ENCODE measurements at places on chromosomes 1 and 21.

DNA sequence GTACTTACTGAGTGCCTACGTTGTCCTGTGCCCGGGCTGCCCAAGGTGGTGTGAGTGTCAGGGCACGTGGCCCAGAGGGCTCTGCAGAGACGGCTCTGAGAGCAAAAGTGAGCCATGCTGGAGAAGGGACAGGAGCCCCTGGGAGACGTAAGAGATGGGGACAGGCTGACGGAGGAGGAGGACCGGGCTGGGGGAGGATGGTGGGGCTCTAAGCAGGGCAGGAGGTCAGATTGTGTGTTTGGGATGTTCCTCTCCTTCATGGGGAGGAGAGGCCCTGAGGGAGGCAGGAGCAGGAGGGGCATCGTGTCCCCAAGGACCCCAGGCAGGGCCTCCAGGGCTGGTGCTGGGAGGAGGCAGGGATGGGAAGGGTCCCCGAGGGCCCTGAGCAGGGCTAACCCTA lies 158.9 kb downstream of the PCBP3 start:
- no peak for DNase-seq

- no peak for DNase-seq
Measured at GRCh38 chr1:35580949-35581388, 7.9 kb downstream of the TFAP2E start.

DNA sequence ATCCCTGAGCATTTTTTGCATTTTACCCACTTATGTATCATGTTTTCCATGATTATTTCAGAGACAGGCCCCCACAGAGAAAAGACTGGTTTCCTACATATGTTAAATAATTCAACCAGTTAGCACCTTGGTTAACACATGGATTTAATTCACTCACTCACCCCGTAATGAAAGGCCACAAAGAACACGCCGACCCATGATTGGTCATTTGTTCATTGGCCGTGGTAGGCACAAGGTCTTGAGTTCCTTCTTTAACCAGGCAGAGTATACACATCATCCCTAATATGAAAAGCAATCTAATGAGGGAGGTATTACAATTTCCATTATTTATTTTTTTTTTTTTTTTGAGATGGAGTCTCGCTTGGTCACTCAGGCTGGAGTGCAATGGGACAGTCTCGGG lies 50.6 kb downstream of the RPS6KA1 start:
- no peak for DNase-seq

- DNase-seq, result no peak
Measured at GRCh38 chr1:26021647-26022403, at the start of gene EXTL1. Gene EXTL1 (plus strand): TSS chr1:26021775. CDS start chr1:26022647, 872 bp downstream.

DNA sequence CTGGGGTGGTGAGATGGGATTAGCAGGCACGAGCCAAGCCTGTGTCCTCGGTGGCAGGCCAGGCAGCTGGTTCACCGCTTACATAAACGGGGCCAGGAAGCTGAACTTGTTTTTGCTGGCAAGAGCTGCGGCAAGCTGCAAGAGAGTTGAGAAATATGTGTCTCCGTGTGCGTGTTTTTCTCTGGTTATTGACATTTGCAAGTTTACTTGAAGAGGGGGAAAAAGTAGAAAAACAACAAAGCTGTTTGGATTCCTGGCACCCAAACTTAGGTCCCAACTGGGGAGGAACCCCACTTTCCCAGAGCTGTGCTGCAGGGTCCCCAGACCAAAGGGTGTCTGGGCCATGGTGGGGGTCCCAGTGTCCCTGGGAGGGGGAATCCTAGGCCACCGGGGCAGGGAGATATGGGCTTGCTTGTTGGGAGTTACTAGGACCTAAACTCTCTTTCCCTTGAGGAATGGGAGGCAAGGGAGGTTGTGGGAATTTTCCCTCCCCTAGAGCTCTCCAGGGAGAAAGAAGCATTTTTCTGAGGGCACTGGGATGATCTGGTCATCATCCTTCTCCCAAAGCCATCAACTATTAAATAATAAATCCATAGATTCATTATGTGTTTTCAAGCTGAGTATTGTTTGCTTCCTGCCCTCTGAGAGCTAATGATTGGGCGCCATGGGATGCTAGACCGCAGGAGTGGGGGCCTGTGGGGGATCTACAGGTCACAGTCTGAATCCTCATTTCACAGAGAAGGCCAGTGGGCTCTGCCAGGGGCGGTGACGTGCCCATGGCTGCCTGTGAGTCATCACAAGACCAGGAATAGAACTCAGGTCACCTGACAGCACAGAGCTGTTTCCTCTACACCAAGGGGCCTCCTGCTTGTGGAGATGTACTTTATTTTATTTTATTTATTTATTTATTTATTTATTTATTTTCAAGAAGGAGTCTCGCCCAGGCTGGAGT lies 14.8 kb downstream of the IL6R start:
- DNase-seq, result peak; percentile 42

GRCh38 chr1:165161130-165161529 lies 195.4 kb downstream of the LMX1A start:
- DNase-seq, result no peak
